ENCODE measurements at places on chromosomes 12 and 14.

DNA sequence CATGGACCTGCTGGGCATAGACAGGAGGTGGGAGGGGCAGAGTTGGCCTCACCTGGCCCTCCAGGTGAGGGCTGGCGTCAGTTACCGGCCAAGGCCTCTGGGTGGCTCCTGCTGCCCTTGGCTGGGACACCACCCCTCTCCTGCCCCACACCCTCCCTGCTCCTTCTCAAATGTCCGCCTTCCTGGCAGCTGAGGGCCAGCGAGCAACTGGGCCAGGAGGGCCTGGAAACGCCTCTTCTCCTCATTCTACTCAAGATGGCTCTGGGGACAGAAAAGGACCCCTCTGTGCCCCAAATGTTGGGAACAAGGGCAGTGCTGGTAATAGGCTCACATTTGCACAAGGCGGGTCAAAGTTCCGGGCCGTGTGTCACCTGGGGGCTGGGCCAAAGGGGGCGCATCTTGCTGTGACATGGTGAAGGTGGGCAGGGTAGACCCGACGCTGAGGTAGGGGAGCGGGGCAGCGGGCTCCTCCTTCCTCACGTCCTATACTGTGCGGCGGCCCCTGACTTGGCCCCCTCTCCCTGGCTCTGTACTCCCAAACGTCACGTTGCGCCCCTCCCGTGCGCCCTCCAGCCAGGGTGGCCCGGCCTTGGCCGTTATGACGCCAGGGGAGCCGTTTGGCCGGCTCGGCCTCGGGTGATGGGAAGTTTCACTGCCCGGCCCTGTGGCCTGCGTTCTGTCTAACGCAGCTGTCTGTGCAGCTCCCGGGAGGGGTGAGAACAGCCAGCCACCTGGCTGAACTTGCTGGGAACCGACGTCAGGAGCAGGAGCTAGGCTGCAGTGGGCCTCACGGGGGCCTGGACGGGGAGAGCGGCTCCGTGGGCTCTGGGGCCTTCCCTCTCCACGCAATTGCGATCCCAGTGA lies 18.0 kb upstream of the DLK1 start:
- DNase-seq = no peak

- no peak for DNase-seq
These were observed 15.5 kb upstream of the ENDOU start for GRCh38 chr12:47740606-47741339.

GRCh38 chr12:44589697-44590096 lies 286.4 kb downstream of the NELL2 start:
- no peak for DNase-seq

- DNase-seq = peak; percentile 32
These were observed 596 bp downstream of the DLST start for GRCh38 chr14:74882103-74882920.

DNA sequence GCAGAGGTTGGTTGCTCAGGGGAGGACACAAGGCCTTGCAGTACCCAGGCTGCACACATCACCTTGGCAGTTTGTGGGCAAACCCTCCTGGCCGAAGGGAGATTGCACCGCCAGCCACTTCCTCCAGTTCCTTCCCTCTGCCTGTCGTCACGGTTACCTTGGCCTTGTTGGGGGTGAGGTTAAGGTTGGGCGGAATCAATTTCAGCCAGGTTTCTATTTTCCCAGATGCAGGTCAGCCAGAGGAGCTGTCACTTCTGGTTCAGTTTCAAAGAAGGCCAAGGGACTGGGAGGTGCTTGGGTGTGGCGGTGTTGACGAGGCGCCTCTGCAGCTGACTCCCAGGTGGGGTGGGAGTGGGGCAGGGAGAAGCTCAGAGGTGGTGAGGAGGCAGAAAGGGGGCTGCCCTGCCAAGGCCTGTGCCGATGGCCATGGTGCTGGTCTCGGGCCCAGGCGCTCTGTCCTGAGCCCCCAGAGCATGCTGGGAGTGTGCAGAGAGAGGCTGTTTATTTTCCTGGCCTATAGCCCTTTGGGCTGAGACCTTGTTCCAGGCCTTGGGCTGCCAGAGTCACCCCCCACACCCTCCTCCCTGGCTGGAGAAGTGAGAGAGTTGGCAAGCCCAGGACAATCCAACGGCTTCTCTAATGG lies 31.4 kb downstream of the JDP2 start:
- no peak for DNase-seq

GRCh38 chr14:76298896-76299295 lies 77.0 kb upstream of the ESRRB start:
- DNase-seq = no peak

DNA sequence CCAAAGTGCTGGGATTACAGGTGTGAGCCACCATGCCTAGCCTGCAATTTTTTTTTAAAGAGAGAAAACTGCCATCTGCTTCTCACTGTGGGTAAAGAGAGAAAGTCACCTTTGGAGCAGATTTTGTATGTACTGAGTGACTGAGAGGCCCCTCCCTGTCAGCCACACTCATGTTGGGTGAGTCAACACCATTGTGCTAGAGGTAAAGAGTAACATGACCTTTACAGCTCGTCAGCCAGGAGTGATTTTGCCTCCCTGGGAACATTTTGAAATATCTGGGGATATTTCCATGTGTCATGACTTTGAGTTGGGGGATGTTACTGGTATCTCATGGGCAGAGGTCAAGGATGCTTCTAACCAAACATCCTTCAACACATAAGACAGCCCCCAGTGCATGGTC lies 115.2 kb downstream of the KSR2 start:
- no peak for DNase-seq

DNA sequence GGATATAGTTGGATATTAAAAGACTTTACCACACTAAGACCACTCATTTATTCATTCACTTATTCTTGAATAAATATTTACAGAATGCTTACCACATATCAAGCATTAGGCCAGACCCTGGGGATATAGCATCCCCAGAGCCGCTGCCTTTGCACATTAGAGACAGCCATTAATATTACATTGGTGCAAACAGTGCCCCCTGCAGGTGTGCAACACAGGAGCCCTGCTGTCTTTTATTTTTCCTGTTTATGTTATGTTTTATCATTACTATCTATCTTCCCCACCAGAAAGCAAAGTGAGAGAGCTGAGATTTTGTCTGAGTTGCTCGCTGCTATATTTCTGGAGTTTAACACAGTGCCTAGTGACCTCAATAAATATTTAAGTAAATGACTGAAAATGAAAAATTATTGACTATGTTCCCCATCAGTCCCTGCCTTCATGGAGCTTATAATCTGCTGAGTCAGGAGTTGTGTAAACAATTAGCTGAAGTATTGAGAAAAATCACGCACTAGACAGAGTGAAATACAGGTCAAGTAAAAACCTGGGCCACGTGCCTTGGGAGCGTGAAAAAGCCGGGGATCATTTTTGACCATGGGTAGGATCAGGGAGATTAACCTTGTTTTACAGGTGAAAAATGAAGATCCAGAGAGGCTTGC lies 301.6 kb downstream of the PCNX1 start:
- no peak for DNase-seq

- DNase-seq = no peak
These were observed 193.4 kb upstream of the AMIGO2 start for GRCh38 chr12:47273191-47273626.

DNA sequence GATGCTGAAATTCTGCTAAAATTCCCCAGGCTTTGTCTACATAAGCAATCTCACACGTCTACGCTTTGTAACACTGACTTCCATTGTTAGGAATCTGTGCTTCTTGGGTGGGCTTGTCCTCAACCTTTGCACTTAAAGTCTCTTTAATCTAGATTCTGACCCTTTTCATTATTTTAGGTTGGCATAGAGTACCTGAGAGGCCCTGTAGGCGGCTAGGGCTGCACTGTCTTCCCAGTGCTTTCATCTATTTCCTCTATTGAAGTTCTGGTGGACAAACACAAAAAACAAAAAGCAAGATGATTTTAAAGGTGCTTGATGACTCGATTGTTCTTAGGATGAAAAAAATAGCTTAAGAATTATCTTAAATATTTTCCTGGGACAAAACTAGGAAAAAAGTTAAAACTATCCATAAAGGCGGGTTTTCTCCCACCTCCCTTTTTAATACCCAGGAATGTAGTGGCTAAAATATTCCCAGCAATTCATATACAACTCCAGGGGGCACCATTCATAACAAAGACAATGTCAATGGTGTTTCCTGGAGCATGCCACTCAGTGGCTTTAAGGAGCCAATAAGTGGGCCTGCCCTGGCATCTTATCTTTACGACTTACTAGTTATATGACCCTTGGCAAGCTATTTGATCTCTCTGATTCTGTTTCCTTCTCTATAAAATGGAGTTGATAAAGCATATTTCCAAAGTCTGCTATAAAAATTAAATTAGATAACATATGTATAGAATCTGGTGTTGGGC lies 197.5 kb downstream of the STXBP6 start:
- DNase-seq = no peak

DNA sequence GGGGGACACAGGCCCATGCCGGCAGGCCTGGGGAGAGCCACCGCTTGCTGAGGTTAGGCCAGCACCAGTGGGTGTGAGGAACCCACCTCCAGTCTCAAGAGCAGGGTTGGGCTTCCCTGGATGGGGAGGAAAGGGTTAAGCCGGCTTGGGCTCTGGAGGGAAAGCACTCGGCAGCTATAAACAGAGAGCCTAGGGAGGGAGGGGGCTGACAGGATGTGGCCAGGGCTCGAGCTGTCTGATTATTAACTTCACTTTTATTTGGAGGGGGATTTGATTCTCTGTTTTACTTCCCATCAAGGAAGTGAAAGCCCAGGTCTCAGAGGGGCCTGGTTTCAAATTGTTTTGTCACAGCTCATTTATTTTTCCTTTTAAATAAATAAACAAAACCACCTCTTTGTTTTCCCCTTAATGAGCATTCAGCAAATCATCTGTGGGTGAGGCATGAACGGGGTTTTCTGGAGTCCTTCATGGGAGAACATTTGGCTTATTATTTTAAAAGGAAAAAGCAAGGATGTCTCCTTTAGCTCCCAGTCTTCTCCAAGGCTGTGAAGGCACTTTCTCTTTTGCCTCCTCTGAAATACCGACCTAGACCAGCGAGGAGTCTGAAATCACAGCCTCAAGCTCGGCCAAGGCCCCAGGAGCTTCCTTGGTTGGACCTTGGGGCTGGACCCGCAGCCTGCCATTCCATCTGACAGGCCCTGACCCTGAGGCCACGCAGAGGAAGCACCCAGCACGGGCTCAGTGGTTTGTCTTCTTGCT lies 21.9 kb upstream of the ZFP36L1 start:
- DNase-seq = no peak

DNA sequence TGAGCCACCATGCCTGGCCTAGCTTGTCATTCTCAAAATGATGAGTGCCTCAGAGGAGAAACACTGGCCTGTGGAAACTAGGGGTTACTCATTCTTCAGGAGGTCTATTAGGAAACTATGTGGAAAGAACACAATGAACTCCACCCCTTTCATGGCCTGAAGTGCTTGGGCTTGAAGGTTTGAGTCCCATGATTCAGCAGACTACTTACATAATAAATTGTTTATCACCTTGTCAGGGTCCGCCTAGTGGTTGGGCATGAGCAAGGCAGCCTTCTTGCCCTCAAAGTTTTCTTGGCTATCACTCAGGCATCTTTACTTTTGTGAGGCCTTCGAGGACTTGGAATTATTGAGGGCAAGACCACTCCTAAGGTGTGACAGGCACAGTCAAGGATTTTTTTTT lies 251.2 kb downstream of the ACSS3 start:
- no peak for DNase-seq

- DNase-seq = no peak
These were observed 9.4 kb downstream of the KRT80 start for GRCh38 chr12:52182384-52182783.

- DNase-seq = no peak
These were observed 115.0 kb downstream of the TPH2 start for GRCh38 chr12:72053604-72054003.

- no peak for DNase-seq
These were observed 2.8 kb upstream of the ART4 start for GRCh38 chr12:14846042-14846587.

DNA sequence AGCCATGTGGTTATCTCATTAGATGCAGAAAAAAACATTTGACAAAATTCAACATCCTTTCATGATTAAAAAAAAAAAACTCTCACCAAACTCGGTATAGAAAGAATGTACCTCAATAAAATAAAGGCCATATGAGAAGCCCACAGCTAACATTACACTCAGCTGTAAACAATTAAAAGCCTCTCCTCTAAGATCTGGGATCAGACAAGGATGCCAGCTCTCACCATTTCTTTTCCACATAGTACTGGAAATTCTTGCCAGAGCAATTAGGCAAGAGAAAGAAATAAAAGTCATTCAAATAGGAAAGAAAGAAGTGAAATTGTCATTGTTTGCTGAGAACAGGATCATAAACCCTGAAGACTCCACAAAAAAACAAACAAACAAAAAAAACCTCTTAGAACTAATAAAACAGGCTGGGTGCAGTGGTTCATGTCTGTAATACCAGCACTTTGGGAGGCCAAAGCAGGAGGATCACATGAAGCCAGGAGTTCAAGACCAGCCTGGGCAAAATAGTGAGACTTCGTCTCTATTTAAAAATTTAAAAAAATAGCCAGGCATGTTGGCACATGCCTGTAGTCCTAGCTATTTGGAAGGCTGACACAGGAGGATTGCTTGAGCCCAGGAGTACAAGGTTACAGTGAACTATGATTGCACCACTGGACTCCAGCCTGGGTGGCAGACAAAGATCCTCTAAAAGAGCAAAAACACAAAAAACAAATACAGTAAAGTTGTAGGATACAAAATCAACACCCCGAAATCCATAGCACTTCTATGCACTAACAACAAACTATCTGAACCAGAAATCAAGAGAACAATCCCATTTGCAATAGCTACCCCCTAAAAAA lies 114.4 kb downstream of the FOXA1 start:
- no peak for DNase-seq

- DNase-seq = no peak
These were observed 12.0 kb downstream of the SOAT2 start for GRCh38 chr12:53115112-53115890.

DNA sequence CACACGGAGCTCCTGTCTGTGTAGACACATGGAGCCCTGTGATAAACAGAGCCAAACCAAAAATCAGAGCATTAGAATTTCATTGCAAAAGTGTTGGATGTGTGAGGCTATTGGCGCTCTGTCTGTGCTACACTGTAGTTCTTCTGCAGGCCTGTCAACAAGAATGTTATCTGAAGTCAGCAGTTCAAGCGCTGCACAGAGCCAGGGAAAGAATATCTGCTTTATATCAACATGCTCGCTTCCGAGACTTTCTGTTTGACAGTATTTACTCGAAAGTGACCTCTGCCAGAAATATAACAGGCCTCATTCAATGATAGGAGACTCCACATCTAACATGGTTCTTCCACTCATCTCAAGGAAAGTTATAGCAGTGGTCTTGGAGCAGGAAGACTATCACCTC lies 118.3 kb downstream of the CCER1 start:
- DNase-seq = no peak

DNA sequence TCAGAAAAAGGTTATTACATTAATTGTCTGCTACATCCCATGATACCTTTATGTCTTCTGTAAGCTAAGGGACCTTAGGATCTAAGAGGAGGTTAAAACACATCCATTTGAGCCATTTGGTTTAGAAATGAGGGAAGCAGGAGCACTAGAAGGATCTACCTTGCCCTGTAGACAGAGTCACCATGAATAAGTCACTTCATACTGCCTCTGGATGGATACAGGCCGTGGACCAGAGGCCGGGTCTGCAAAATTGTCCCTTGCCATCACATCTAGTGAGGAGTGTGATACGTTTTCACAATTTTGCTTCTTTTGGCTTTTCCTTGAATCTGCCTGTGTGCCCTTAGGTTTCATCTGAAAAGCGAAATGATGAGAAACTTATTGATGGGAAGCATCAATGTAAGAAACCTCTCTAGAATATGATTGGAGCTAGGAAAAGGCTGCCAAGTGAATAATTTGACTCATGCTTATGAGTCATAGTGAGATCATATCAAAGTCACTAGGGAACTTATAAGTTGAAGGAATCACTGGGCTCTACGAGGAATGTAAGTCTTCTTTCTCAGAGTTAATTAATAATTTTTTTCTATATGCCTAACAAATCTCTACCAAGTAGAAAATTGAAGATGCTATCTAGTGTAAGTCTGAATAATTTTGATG lies 10.8 kb downstream of the GLRX5 start:
- no peak for DNase-seq

All from activated T-helper 1 cell treated with Interleukin-2 at 50 U/mL for 16 hours (primary cell).